Activated T-helper 9 cell treated with anti-CD3 and anti-CD28 coated beads, Interleukin-2, amount 50 U/mL, for 16 hours (primary cell): ENCODE measurements at places on chromosomes 11 and 22.
A peak's percentile ranks its signal among the peaks of the same experiment; 100 is the strongest.

GRCh38 chr11:119236490-119236889 is 30.4 kb downstream of the CBL start:
- DNase-seq: no peak

DNA sequence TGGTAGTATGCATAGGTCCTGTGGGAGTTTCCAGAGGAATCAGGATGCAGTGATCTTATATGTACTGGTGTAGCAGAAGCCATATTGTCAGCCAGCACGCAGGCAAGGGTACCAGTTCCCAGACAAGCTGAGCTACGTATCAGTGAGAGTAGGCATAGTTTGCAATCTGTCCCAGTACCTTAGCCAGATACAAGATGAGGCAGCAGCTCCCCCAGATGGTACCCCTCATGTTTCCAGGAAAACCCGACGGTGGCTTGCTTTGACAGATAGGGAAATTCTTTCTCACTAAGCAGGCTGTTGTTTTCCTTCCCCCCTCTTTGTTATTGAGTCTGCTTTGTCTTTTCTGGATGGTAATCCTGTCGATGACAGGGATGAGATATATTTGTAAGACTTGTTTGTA is 109.7 kb upstream of the RRM1 start:
- peak; percentile 8 for DNase-seq

DNA sequence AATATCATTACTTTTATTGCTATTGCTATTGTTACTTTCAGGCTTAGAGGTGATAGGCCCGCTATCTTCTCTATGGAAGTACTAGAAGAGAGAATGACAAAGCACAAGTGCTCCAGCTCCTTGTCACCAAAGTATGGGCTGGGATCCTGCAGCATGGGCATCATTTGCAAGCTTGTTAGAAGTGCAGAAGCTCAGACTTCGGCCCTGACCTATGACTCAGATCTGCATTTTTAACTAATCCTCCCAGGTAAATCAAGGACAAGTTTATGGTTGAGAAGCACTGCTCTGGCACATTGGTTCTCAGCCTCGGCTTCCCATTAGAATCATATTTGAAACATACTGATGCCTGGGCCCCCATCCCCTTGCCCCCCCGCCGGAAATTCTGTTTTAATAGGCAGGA is 8.6 kb upstream of the ENDOD1 start:
- DNase-seq: no peak

- DNase-seq: no peak
Observed at GRCh38 chr22:37410174-37411055, 16.9 kb downstream of the ELFN2 start.

DNA sequence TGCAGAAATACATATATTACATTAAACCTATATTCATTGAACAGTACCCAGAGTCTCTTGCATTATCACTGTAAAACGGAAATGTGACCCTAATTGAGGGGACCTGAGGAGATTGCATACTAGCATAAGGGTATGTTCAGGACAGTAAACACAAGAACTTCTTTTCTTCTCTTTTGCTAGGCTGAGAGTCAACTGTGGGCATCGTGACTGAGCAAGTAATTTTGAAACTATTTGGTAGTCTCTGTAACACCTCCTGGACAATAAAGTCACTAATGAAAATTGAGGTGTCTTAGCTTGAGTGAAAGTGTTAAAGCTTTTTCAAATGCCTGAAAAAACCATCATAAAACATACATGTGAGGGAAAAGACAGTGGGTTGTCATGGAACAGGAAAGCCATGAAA is 90.9 kb downstream of the PDHX start:
- no peak for DNase-seq

GRCh38 chr22:38240734-38241252 is 32.0 kb downstream of the TMEM184B start:
- DNase-seq: no peak

- no peak for DNase-seq
Observed at GRCh38 chr11:46351606-46352005, 4.3 kb downstream of the DGKZ start.

DNA sequence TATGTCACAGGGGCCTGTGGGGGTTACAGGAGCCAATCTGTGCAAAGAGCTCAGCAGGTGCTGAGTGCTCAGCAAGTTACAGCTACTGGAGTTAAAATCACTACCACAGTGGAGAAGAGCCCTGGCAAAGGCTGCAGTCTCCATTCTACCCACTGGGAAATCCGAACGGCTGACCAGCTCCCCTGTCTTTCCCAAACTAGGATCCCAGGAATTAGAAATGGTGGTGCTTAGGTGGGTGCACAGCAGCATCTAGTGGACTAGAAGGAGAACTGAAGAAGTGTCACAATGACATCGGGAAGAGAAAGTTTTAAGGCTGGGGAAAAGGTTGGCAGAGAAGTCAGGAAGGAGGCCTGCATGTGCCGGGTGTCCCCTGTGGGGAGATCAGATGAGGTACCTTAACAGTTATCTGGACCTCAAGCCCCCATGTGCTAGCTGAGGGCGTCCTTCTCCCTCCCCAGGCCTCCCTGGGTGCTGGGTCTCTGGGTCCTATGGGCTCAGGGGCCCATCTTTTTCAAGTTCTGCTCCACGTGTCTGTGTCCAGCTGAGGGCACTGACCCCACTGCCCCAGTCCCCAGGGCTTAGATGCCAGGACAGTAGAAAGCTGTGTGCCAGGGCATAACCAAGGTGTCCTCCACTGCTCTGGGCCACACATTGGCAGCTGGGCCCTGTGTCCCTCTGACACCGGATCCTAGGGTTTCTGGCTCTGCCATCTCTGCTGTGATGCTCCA is 1.9 kb downstream of the PIWIL3 start:
- DNase-seq: no peak

DNA sequence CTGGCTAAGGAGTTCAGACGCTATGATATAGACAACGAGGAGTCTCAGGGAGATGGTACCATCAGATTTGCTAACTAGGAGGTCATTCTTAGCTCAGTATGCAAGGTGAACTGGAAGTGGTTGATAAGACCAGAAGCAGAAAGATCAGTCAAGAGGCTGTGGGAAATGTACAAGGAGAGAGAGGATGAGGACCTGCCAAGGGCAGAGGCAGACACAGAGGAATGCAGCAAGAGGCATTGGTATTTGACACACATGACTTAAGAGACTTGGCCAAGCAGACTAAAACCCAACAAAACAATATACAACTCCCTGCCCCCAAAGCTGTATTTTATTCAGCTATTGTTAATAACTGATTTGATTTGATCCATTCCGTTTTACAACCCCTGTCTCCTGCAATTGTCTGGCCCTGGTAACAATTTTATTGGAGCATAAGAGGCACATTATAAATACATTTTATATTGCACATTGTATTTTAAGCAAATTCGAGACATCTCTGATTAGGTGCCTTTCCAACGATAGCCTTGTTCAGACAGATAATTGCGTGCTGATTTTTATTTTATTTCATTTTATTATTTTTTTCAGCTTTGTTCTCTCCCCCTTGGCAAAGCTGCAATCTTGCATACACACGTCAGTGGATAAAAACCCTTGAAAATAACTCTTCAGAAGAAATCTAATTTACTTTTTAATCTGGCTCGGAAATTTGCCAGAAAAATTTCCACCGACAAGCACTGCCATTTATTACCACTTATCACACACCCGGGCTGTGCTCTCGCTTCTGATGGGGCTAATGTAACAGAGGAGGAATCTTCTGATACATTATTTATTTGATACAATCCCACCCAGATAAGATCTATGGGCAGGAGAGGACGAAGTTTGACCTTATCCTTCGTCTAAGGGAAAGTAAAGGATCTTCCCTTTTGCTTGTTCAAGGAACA is 237.8 kb downstream of the NXPE2 start:
- no peak for DNase-seq

- no peak for DNase-seq
Observed at GRCh38 chr22:30190574-30190973, 56.0 kb downstream of the LIF start.

DNA sequence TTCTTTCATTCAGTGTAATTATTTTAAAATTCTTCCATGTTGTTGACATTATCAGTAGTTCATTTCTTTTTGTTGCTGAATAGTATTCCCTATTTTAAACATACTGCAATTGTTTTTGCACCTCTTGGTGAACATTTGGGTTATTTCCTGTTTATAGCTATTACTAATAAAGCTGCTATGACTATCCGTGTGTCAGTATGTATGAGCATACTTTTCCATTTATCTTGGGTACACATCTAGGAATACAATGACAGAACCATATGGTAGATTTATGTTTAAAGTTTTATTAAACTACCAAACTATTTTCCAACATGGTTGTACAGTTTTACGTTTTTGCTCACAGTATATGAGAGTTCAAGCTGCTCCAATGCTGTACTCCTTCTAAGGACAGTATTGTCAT is 22.0 kb upstream of the FIBIN start:
- no peak for DNase-seq

DNA sequence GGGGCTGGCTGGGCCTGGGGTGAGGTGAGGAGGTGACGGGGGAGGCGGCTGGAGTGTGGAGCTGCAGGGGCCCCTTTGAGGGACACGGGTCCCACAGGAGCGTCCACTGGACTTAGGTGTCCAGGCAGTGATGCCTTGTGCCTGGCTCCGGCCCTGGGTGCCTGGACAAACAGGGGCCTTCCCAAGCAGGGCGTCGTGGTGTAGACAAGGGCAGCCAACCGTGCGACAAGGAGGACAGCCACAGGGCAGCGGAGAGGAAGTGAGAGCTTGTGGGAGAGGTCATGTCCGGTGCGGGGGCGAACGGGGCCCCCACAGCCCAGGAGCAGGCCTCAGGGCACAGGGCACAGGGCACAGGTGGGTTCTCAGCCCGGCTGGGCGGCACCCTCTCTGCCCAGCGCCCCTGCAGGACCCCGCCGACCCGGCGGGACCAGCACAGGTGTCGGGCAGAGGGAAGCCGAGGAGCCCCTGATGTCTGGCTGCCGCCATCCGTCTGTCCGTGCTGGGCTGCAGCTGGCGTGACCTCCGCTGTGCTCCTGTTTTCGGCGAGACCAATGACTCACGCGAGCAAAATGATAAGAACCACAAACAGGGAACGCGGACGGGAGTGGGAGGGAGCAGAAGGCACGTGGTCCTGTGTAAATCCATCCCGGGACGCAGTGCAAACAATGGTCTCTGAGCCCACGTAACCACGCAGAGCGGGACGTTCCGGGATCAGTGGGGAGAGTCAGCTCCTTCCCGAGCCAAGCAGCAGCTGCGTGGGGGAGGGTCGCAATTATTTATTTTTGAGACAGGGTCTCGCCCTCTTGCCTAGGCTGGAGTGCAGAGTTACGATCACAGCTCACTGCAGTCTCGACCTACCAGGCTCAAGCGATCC is 49.1 kb upstream of the A4GALT start:
- DNase-seq: no peak

DNA sequence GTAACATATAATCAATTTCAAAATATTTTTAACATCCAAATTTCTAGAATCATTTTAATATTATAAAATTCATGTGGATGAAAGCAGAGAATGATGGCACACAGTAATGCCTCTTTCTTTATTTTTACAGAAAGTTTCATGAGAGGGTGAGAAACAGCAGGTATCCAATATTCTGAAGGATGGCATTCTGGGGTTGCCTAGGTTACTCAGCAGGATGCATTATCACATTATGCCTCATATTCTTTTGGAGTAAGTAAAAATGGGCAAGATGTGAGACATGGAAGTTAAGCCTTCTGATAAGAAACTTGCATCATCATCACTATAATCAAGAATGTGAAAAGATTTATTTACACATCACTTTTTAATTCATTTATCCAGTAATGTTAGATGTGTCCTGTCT is 148.7 kb upstream of the PGR start:
- no peak for DNase-seq

DNA sequence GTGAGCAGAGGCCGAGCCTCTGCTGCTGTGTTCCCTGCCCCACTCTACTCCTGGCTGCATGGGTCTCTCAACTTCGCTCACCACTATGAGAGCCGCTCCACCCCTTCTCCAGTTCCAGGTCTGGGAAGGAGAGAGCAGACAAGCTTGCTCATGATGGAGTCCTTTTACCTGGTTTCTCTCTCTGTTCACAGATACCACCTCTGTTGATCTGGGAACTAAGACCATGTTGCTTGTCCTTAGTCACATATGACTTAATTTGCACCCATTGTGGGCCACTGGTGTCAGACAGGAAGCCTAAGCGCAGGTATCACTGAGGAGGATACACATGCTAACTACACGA is 26.8 kb downstream of the MCM5 start:
- no peak for DNase-seq

GRCh38 chr11:1499261-1499890 is 12.8 kb upstream of the MOB2 start:
- DNase-seq: no peak

- no peak for DNase-seq
Observed at GRCh38 chr11:13376402-13376801, 86.6 kb downstream of the BTBD10 start.

DNA sequence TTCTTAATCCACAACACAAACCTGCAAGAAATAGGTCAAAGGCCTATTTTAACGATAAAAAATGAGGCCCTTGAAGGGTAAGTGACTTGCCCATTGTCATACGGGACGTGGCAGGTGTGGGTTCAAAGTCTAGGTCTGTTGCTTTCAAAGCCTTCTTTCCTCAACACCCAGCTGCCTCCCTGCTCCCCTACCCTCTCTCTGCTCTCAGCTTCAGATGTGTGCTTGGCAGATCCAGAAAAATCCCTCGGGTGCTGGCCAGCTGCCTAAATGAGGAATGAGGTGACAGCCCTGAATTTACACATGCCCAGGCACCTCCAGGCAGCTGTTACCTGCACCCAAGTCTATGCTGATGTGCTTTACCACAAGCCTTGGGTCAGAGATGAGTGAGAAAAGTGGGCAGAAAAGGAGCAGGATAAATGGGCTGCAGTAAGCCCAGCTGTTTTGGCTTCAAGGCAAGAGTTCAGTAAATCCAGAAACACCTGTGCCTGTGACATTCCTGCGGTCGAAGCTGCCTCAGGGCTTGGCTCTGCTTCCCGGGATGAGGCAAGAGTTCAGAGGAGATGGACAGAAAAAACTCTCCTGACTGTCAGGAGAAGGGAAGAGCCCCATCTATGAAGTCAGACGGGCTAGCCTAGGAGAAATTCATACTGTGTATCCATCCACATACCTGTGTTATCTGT is 49.9 kb upstream of the LDLRAD3 start:
- no peak for DNase-seq

DNA sequence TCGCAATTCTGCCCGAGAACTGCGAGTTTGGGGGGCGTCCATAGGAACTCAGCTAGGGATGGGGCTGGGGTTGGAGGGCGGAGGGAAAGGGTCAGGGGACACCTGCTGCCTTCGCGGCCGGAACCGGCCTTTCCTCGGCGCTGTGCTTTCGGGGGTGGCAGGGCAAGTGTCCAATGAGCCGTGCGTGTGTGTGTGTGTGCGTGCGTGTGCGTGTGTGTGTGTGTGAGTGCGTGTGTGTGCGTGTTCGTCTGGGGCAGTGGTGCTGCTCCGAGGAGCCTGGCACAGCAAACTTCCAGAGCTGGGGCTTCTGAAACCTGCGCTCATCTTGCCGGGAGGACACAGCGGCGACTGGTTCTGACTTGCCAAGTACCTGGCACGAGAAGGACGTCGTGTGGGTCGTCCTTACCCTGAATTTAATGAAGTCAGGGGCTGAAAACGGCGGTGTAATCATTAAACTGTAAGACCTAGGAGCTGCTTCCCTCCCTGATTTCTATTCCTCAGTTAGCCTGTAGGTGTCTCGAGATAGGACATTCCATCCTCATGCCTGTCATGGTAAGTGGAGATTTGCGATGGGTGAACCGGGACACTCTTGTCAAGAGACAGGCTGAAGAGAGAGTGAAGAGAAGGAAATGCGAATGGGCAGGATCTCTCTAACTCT is 27.0 kb upstream of the AMOTL1 start:
- DNase-seq: no peak
